ENCODE measurements at places on chromosomes 11 and 22.
A peak's percentile ranks its signal among the peaks of the same experiment; 100 is the strongest.

- ATAC-seq: no peak
These were observed 21.7 kb downstream of the GRAMD4 start for GRCh38 chr22:46641811-46642266.

DNA sequence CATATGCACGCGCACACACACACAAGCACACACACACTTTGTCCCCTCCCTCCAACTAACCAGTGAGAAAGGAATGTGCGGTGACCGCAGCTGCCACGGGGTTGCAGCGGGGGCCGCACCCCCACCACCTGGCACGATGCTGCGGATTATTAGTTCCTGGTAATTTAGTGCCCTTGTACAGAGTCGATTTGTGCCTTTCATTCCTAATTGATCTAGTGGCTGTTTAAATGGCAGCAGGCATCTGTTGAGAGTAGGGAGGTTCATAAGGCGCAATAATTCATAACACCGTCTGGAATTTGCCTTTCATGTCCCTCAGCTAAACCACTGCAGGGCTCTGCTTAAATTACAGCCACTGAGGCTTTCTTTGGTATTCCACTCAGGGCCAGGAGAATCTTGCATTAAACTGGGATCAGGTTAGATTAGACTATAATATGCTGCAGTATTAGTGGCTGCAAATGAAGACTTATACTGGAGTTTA, 113.7 kb downstream of the FEZ1 start:
- no peak for ATAC-seq

DNA sequence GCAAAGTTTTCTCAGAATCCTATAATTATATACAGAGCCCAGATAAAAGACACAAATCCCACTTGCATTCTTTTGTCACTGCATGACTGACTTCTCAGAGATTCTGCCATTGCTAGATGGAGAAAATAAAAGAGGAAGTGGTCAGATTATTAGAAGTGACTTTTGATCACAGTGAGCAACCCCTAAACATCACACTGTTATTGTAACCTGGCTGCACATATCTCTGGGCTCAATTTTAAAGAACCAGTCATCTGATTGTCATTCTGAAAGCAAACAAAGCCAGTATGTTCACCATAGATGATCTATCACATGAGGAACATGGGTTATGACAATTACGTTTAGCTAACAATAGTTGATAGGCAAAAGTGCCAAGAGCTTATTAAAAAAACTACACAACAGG, 47.8 kb downstream of the COPB1 start:
- ATAC-seq: no peak

GRCh38 chr11:119091178-119091577, 6.5 kb downstream of the HMBS start:
- ATAC-seq: no peak

- no peak for ATAC-seq
These were observed 5.2 kb downstream of the IGSF9B start for GRCh38 chr11:133951327-133952198.

- no peak for ATAC-seq
These were observed 18.7 kb downstream of the LDLRAD3 start for GRCh38 chr11:35962369-35963138.

DNA sequence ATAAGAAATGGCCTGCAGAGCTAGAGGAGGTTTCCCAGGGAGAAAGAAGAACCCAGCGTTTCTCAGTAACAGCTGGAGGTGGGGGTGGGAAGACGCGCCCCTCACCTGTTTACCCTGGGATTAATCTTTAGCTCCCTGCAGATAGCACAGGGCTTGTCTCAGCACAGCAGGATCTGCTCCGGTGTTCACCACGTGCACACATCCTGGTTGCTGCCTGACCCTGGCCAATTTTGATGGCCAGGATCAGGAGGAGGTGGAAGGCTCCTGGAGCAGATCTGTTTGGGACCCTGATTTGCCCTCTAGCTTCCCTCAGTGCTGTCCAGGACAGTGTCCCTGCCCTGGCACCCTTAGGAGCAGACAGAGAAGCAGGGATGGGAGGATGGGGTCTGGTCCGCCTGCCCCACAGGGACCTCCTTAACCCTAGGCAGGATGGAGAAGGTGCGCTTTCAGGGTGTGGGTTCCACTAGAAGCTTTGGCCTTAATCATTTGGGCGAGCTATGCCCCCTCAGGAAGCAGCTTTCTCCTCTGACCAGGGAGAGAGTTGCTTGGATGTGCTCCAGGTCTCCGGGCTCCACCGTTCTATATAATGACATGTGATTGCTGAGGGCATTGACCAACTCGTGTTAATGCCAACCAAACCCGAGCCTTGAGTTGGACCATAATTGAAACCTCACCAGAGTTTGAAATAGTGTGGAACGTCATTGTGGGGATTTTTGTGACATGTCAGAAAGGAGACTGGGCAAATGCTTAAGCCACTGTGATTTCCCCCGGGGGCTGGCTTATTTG, 19.3 kb downstream of the UPB1 start:
- no peak for ATAC-seq

DNA sequence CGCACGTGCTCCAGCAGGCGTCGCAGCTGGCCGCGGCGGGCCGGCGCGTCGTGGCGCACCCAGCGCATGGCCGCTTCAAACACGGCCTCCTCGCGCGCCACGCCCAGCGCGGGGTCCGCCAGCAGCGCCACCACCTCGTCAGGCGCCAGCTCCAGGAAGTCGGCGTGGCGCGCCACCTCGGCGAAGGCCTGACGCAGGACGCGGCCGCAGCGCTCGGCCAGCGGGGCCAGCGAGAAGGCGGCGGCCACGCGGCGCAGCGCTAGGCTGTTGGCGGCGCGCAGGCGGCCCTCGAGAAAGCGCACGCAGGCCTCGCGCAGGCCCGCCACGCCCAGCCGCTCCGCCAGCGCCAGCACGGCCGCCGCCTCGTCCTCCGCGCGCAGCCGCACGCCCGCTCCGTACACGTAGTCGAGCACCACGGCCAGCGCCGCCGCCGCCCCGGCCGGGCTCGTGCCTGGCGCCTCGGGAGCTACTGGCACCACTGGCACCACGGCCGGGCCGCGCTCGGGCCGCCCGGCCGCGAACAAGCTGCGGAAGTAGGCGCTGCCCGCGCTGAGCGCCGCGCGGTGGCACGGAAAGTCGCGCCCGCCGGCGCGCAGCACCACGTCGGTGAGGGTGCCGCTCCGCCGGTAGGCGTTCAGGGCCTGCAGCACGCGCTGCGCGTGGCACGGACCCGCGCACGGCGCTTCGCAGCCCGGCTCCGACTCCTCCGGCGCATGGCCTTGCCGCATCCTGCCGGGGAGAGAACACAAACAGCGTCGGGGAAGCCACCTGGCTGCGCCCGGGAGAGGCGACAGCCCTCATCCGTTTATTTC, 2.9 kb downstream of the KLHL35 start:
- peak; percentile 10 for ATAC-seq

DNA sequence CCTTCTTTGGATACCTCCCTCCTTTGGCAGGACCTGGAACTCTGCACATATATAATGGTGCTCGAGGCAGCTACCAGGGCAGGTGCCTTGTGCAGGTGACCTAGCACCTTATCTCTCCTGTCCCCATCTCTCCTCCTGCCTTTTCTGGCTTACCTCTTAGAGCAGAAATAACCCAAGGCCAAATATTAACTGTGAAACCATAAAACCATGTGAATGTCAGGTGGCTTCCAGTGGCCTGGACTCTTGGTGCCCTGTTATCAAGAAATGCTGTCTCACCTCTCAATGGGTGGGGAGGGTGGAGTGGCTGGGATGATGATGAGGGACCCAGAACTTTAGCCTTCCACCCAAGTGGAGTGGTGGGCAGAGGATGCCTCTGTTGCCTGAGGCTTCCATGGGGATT, 42.9 kb downstream of the YWHAH start:
- no peak for ATAC-seq

GRCh38 chr11:95503047-95503446, 272.0 kb upstream of the SESN3 start:
- no peak for ATAC-seq

- ATAC-seq: no peak
These were observed 20.8 kb upstream of the SLC25A18 start for GRCh38 chr22:17542452-17542851.

GRCh38 chr11:57619331-57619730, 21.8 kb downstream of the SERPING1 start:
- no peak for ATAC-seq

GRCh38 chr11:10941414-10941813, 83.6 kb upstream of the ZBED5 start:
- ATAC-seq: no peak

GRCh38 chr11:103928040-103928801, 108.2 kb upstream of the DDI1 start:
- peak; percentile 21 for ATAC-seq

DNA sequence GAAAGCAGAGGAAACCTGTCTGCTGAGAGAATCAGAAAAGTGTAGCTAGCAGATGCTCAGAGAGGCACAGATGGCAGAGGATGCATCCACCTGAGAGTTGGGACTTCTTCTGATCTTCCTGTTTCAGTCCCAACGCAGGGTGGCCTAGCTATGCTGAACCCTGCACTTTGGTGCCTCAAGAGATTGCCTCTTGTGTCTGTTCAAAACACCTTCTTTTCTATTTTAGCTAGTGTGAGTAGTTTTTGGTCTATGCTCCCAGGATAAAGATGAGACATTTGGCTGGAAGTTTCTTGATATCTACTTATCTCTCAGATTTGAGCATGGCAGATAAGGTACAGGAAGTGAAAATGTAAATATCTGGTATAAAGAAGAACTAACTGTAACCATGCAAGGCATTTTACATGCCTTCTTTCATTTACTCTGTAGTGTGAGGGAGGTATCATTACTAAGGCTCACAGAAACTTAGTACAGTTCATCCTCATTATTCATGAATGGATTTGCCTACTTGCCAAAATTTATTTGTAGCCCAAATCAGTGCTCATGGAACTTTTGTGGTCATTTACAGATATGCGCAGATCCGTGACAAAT, 47.0 kb upstream of the PSMA1 start:
- no peak for ATAC-seq

DNA sequence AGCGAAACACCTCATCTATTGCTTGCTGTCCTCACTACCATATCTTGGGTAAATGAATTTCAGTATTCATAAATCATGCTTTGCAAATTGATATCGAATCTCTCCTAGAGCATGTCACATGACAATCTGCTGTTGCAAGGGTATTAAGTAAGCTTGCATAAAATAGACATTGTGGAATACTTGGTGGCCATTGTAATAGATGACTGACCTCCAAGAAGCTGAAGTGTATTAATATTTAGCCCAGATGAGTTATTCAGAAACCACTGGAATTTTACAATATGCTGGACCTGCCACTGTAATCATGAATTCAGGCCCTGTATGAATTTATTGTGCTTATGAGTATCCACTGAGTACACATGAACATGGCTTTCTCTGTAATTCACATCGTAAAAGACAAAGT, 289.7 kb upstream of the ARHGAP42 start:
- no peak for ATAC-seq

GRCh38 chr11:20592741-20593140, 6.7 kb upstream of the SLC6A5 start:
- ATAC-seq: no peak

DNA sequence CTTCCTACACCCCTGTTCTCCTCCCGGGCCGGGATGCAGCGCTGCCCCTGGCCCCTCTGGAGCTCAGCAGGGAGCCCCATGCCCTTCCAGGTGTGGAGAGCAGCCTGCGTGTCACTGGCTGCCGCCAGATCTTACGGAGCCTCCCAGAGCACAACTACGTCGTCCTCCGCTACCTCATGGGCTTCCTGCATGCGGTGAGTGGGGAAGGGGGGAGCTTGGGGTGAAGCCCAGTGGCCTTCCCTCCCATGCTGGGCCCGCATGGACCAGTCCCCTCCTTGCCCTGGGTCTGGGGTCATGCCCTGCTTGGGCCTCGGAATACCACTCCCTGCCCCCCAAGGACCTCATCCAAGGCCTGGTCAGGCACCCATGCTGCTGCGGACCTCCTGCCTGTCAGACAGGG, 107.3 kb downstream of the ARHGAP8 start:
- ATAC-seq: no peak

- no peak for ATAC-seq
These were observed 21.5 kb downstream of the RANGAP1 start for GRCh38 chr22:41264408-41264941.

DNA sequence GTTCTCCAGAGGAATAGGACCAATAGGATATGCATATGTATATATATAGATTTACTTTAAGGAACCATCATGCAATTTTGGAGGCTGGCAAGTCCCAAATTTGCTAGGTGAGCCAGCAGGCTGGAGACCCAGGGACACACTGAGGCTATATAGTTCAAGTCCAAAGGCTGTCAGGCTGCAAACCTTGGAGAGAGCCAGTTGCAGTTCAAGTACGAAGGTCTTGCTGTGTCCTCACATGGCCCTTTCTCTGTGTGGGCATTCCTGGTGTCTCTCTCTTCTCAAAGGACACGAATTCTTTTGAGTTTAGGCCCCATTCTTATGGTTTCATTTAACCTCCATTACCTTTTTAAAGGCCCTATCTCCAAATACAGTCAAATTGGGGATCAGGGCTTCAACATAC, 134.4 kb upstream of the SORL1-AS1 start:
- no peak for ATAC-seq

- no peak for ATAC-seq
These were observed 34.3 kb upstream of the CFAP300 start for GRCh38 chr11:102012946-102013345.

GRCh38 chr22:44482776-44483175, 15.3 kb downstream of the RTL6 start:
- no peak for ATAC-seq

DNA sequence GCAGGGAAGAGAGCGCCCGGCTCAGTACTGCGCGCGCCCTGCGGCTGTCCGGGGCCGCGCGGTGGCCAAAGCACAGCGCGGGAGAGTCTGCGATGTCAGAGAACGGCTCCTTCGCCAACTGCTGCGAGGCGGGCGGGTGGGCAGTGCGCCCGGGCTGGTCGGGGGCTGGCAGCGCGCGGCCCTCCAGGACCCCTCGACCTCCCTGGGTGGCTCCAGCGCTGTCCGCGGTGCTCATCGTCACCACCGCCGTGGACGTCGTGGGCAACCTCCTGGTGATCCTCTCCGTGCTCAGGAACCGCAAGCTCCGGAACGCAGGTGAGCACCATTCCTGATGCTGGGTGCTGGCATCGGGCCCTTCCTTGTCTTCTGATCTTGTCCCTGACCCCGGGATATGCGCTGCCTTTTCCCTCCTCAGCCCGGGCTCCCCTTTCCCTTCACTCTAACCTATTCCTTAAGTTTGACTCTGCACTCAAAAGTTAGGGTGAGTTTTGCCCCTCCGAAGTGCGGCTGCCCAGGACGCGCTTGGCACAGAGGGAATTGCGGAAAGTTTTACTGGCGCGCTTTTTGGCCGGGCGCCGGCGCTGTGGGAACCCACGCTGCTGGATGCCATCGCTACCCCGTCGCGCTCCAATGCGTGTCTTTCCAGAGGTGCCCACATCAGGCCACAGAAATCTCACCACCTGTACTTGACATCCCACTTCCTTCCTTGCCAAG, at the start of gene MTNR1B:
MTNR1B (plus strand) TSS at position 18 of the 714 bp plus-strand sequence; CDS start at position 93, 75 bp downstream.
- peak; percentile 78 for ATAC-seq
